ENCODE measurements at places on chromosomes 2 and 18. TPM values are rescaled to one million over a fixed set of nuclear protein-coding genes. Genes with fewer than 3 reads are reported as not detected.

Gene CIB4
- not detected for total RNA-seq

Gene HOXD12
- not detected for total RNA-seq

Gene B3GNT7
- total RNA-seq = 1.1 TPM

Gene GALNT13
- total RNA-seq = 0.20 TPM

Gene EPG5
- 66.9 TPM for total RNA-seq

Gene KCTD1
- 14.9 TPM for total RNA-seq

Gene DUSP19
- total RNA-seq = 4.3 TPM

Gene KIAA2012
- not detected for total RNA-seq

Gene CAPN14
- 0.26 TPM for total RNA-seq

Gene MYO5B
- 0.07 TPM for total RNA-seq

Gene PRKAG3
- total RNA-seq = 0.52 TPM

Gene CPLX4
- total RNA-seq = not detected

Gene CHRND
- total RNA-seq = not detected

Gene SERPINB12
- total RNA-seq = not detected

Gene HK2
- total RNA-seq = 113 TPM

Gene AGAP1
- total RNA-seq = 19.0 TPM

Gene TMEM247
- total RNA-seq = not detected

Gene KCNE4
- total RNA-seq = 37.7 TPM

Gene WNT10A
- total RNA-seq = not detected

Gene GKN2
- total RNA-seq = not detected

Gene CDKL4
- total RNA-seq = 0.91 TPM

Gene ASIC4
- total RNA-seq = 0.46 TPM

Gene MYO3B
- 0.13 TPM for total RNA-seq

Gene UNC50
- total RNA-seq = 53.6 TPM

Gene CABYR
- total RNA-seq = 5.7 TPM

Gene FLACC1
- total RNA-seq = 1.3 TPM

Gene BUB1
- 27.0 TPM for total RNA-seq

Gene LDLRAD4
- total RNA-seq = 1.8 TPM

Gene SIX3
- total RNA-seq = not detected
